ENCODE measurements at places on chromosomes 3 and 15.
A peak's percentile ranks its signal among the peaks of the same experiment; 100 is the strongest.

- DNase-seq, result no peak
Measured at GRCh38 chr15:39565851-39566250, 15.0 kb upstream of the THBS1 start.

- DNase-seq, result no peak
Measured at GRCh38 chr15:33013827-33014445, 180.6 kb downstream of the FMN1 start.

GRCh38 chr3:13346481-13347389 lies 73.4 kb downstream of the NUP210 start:
- DNase-seq, result peak; percentile 85

- DNase-seq, result no peak
Measured at GRCh38 chr15:28991236-28992171, 105.7 kb downstream of the APBA2 start.

GRCh38 chr15:96747291-96747690 lies 416.8 kb downstream of the NR2F2 start:
- DNase-seq, result no peak

DNA sequence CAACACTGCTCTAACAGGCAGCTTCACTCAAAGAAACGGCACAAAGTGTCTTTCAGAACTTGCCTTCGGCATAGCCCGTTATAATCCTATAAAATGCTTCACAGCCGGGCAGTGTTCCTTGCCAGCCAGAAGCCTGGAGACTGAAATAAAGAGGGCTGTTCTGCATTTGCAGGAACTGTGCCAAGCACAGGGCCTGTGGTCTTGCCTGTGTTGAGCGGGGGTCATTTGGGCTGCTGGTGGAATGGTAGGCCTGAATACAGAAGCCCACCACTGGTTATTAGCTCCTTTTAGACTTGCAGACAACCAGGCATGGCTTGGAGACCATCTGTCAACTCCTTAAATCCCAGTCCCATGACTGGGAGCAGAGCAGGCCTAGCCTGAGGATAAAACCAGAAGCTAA lies 4.7 kb upstream of the ARHGEF3 start:
- DNase-seq, result no peak

DNA sequence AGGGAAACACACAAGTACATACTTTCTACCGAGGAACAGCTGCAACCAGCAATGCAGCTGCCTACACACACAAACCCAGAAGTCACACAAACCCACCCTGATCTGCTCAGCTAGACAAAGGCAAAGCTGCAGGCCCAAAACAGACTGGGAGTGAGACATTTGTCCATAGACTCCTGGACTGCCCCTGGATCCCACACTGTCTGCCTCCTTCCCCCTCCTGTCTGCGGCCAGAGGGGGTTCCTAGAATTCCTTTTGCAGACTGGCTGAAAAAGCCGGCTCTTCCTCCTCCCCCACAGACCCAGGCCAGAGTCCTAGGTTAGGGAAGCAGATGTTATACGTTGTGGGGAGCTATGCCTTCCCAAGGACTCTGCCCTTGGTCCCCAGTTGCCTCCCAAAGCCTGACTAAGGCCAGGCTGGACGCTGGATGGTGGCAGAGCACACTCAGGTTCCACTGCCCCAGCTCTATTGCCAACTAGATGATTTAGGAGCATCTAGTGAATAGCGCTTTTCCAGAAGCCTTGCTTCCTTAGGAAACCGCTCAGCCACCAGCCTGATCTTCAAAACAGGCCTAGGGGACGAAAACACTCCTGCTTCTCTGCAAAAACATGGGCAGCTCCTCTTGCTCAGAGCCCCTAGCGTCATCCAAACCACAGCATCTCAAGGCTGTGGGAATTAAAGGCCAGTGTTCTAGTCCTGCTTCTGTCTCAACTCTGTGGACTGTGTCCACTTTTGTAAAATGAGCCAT lies 37.4 kb upstream of the CILP start:
- DNase-seq, result no peak
